NCI-H1048 (cell line): ENCODE measurements at places on chromosomes 1 and 21.
A peak's percentile ranks its signal among the peaks of the same experiment; 100 is the strongest.

DNA sequence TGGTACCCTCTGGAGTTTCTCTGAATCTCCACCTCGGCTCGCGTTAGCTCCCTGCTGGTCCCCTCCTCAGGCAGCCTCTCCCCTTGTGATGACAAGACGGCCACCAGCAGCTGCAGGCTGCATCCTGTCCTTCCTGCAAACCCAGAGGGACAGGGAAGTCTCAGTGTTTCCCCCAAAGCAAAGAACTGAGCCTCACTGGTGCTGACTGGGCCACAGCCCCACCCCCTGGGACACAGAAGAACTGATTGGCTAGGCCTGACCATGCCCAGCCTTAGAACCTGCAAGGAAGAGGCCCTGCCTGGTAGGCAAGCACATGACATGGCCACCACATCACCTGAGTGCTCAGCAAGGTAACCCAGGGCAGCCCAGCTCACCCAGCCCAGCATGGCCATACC is 34.6 kb downstream of the TMEM51 start:
- DNase-seq, result no peak

DNA sequence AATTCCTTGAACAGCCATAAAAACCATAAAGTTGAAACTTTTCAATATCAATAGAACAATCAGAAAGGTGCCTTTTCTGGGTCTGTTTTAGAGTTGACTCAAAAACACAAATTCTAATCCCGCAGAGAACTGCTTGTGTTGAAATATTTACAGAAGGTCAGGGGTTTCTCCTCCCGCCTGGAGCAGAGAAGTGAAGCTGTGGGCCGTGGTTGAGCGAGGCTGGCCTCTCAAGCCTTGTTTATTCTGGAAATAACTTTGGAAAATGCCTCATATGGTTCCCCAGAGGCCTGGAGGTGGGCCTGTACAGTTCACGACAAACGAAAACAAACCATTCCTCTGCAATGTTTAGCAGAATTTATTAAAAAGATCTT is 90.8 kb upstream of the ERRFI1 start:
- no peak for DNase-seq

DNA sequence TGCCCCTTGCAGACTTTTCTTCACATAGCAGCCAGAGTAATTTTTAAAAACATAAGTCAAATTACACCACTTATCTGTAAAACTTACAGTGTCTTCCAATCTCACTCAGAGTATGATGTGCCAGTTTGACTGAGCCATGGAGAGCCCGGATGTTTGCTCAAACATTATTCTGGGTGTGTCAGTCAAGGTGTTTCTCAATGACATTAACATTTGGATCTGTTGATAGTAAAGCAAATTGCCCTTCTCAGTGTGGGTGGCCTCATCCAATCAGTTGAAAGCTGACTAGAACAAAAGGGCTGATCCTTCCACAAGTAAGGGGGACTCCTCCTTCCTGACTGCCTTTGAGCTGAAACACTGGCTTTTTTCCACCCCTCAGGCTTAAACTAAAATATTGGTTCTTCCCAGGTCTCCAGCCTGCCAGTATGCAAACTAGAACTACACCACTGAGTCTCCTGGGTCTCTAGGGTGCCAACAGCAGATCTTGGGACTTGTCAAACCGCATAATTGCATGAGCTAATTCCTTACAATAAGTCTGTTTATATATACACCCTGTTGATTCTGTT is 157.9 kb upstream of the CTTNBP2NL start:
- no peak for DNase-seq

GRCh38 chr1:188023206-188023605 is 1194.5 kb downstream of the PLA2G4A start:
- no peak for DNase-seq

- no peak for DNase-seq
Measured at GRCh38 chr1:228204958-228205357, 2.9 kb upstream of the OBSCN start.

- no peak for DNase-seq
Measured at GRCh38 chr1:205930799-205931281, 12.4 kb downstream of the SLC26A9 start.

DNA sequence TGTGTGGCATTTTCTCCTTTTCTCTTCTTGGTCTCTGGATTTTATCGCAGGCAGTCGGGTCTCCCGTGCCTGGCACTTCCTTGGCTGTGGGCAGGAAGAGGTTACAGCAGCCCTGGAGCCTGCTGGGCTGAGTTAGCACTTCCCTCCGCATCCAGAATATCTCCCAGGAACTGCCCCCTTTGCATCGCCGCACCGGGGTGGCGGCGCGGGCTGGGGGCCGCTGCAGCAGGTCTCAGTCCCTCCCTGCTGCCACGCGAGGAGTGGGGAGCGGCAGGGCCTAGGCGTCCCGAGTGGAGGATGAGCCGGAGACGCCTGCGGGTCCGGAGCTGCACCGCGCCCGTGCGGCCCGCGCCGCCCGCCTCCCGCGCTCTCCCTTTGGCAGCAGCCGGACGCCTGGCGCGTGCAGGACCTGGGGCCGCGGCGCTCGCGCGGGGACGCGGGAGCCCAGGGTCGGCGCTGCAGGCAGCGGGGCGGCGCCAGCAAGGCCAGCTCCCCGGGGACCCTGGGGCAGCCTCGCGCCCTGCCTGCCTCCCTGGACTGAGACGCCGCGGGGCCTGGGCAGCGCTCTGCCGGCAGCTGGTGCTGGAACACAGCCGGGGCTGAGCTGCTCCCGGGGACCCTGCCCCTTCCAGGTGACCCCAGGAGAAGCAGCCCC is 192.8 kb downstream of the PRDM2 start:
- no peak for DNase-seq

GRCh38 chr21:33395891-33396331 is 7.3 kb upstream of the IFNGR2 start:
- DNase-seq, result no peak

- DNase-seq, result no peak
Measured at GRCh38 chr1:155649676-155650075, 38.9 kb downstream of the YY1AP1 start.

- DNase-seq, result no peak
Measured at GRCh38 chr1:181551249-181551648, 67.9 kb downstream of the CACNA1E start.

GRCh38 chr1:172938681-172939080 is 112.1 kb downstream of the TNFSF18 start:
- no peak for DNase-seq

GRCh38 chr1:244741692-244742091 is 88.8 kb downstream of the DESI2 start:
- no peak for DNase-seq

DNA sequence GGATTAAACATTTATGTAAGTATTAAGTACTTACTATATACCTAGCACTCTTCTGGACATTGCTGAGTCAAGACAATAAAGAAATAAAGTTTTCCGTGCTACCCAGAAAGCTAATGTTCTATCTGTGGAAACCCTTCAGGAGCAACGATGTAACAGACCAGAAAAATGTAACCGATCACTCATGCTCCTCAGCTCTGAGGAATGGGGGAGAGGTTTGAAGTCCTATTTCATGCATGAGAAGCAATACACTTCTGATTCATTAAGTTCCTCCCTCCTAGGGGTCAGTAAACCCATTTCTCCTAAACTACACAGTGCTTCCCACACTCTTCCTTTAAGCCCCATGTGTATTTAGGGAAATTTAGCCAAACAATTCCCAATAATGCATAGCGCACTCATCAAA is 25.6 kb upstream of the KAZN start:
- DNase-seq, result no peak

DNA sequence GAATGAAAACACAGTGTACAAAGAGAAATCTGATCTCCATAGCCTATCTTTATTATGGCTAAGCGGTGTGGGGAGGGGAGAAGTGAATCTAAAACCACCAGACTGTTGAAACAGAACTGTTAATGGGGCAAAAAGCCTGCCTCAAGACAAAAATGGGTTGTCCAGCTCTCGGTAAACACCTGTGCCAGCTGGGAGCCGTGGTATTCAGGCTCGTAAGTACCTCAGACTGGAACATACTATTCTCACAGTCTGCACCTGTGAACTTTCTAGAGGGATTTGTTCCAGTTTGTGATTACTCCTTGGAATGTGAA is 42.7 kb upstream of the ATP1A1 start:
- DNase-seq, result no peak

- no peak for DNase-seq
Measured at GRCh38 chr1:180002437-180002836, 47.8 kb downstream of the CEP350 start.

- no peak for DNase-seq
Measured at GRCh38 chr21:36437745-36438128, 42.2 kb downstream of the CLDN14 start.

GRCh38 chr1:102790997-102791396 is 317.3 kb downstream of the COL11A1 start:
- no peak for DNase-seq

DNA sequence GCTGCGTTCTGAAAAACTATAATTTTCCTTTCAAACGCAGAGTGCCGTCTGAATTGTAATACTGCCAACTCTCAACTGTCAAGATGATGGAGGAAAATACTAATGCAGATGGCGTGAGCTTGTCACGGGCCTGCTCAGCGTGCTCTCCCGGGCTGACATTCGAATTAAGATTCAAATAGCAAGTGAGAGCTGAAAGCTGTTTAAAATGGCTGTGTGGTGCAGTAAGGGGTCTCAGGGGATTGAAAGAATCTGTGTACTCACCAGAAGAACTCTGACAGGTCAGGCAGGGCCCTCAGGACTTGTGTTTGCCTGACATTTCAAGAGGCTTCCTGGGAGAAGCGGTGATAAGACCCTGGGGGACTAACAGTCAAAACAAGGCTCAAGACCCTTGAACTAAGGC is 33.1 kb downstream of the ZMYND12 start:
- no peak for DNase-seq

DNA sequence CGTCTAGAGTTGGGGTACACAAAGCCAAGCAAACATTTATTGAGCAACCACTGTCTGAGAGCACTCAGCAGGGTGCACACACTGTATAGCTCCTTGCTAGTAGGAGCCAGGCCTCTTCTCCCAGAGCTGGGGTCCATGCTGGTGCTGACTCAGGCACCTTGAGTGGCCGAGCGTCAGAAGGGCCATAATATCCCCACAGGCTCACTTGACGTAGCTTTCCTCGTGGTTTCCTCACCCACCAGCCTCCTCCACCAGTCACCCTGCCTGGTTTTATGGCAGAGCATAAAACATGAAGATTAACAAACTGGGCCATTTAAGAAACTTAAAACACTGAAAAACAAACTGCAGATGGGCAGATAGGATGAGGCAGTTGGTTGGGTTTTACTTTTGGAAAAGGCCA is 361.5 kb downstream of the HHAT start:
- DNase-seq, result no peak

DNA sequence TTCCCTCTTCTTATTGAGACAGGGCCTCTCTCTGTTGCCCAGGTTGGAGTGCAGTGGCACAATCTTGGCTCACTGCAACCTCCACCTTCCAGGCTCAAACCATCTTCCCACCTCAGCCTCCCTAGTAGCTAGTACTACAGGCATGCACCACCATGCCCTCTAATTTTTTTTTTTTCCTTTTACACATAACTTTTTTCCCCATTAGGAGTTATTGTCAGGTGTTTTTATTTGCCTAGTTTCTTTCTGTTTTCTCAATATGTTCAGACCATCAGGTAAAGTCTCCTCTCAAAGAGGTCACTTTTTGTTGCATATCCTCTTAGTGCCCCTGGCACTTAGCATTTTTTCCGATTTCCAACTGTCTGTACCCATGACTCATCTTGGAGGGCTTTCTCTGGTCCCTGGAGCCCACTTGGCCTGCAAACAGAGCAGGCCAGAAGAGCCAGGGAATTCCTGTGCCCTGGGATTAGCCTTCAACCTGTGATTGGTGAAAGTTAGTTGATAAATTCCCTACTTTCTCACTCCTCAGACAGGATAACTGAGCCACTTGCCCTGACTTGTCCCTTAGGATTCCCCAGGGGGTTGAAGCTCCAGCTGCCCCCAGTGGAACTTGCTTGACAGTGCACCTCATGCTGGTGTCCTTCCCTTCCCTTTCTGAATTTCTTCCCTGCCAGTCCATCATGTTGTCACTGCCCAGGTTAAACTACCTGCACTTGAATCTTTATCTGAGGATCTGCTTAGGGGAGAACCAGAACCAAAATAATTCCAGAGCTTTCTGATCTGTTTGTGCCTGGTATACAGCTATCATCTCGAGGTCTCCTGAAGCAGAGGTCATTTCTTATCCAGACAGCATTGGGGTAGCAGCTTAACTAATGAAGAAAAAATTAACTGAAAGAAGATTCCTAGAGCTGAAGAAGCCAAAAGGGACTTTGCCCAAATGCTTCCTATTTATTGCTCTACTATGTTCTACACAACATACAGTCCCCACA is 2.4 kb downstream of the NTPCR start:
- DNase-seq, result peak; percentile 45

- no peak for DNase-seq
Measured at GRCh38 chr1:181169281-181169865, 80.9 kb downstream of the IER5 start.
